ENCODE measurements at places on chromosomes 2 and 18.

DNA sequence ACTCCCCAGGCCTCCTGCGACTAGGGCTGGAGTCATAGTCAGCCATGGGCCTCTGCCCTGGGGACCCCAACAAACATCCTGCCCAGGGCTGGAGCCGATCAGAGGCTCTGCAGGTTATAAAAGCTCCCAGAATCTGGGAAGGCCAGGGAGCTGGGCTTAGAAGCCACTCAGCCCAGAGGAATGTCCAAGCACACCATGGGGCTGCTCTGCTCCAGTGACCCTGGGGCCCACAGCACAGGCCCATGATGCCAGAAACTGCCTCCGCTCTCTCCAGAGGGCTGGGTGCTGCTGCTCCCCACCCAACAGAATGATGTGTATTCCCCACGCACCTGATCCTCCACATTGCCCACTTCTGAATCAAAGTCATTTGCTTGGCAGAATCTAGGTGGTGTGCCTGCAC lies 88.5 kb downstream of the ARMC9 start:
- DNase-seq = no peak

DNA sequence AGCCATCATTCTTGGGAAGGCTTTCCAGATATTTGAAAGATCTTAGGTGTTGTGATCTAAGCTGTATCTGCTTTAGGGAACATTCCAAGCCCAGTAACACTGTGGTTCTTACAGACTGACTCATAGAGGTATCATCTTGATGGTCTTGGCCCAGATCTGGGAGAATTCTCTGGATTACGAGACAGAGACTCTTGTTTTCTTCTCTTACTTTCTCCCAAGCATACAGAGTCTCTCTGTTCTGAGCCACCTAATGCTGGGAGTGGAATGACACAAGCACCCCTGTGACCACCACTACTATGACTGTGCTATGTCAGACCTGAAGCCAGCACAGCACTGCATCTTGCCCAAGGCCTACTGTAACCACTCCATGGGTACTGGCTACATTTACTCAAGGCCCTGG lies 81.0 kb upstream of the EPAS1 start:
- DNase-seq = no peak

GRCh38 chr18:9466127-9466526 lies 9.2 kb upstream of the RALBP1 start:
- no peak for DNase-seq

- DNase-seq = no peak
Measured at GRCh38 chr2:219356834-219357233, 24.3 kb upstream of the RESP18 start.

- DNase-seq = no peak
Measured at GRCh38 chr18:10006311-10006893, 92.6 kb downstream of the VAPA start.

Measured in stimulated activated CD4-positive, alpha-beta T cell treated with anti-CD3 and anti-CD28 coated beads, Interleukin-2, amount 100 ng/mL, for 4 hours (primary cell).